ENCODE measurements at places on chromosomes 5 and 9.

GRCh38 chr5:97131921-97132320, 10.5 kb downstream of the LIX1 start:
- no peak for DNase-seq

- peak; percentile 39 for DNase-seq
These were observed at the start of gene TNFSF8 for GRCh38 chr9:114930056-114930812. TNFSF8 (minus strand) TSS chr9:114930591; CDS start chr9:114930303, 288 bp downstream.

DNA sequence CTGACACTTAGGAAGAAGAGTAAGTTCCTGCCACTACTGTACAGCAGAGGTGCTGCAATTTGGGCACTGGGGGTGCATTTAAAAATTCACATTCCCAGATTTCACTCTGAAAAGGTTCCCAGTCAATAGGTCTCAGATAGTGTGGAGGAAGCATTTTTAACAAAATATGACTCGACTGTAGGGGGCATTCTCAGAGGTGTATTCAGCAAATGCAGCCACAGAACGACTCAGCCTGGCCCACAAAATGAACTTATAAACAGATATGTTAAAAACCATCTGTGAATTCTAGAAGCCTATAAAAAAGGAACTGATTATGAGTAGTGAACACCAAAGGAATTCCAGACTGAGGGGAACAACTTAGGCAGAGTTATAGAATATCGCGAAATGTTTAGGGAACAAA, 31.1 kb downstream of the MLLT3 start:
- no peak for DNase-seq

DNA sequence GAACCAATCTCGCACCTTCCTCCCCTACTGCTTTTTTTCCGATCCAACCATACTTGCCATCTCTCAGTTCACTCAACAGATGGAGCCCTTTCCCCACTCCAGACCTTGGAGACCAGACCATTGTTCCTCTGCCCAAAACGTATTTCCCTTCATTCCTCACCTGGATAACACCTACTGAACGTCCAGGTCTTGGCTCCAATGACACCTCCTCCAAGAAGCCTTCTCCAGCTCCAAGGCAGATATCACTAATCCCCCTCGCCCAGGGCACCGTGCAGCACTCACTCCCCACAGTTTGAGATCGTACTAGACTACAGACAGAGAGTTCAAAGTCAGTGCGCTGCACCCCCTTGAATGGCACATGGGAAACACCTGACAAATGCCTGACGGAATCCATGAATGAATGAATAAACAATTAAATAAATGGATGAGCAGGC, 47.1 kb upstream of the AKNA start:
- DNase-seq, result no peak

- DNase-seq, result no peak
These were observed 11.6 kb downstream of the AGPAT2 start for GRCh38 chr9:136675477-136676296.

DNA sequence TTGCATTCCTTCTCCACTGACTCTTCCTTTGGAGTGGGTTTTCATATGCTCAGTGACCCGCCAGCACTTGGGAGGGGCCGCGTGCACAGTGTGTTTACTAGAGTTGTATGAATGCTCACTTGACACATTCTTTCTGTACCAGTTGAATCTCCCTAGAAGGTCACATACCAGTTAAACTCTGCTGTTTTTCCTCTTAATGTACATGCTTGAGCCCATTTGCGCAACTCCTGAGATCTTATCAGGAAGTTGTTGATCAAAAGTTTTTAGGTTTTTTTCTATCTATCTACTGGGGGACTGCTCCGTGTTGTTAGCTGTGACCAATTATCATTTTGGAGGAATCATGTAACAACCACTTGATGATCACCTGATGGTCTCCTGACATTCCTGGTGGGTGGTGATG, 392.7 kb downstream of the CDH9 start:
- DNase-seq, result no peak
